Psoas muscle (tissue), 8 donors: ENCODE measurements at places on chromosomes 2 and 18. TPM values are rescaled to one million over a fixed set of nuclear protein-coding genes. Genes with fewer than 3 reads are reported as not detected.

DNA sequence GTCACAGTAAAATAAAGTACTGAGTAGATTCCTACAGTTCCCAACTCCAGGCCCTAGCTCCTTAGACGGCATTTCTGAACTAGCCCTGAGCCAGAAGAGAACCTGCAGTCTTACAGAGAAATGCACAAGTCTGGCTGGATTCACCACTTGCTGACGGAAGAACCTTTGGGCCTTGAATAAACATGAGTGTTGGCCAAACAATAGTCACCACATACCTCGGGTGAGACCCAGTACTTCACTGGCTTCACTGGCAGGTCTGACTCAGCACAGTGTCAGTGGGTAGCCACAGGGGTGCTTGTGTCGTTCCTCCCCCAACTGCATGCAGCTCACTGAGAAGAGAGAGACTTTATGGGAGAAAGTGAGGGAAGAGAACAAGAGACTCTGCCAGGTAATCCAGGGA is 88.9 kb downstream of the TMEM185B start:
- no peak for DNase-seq

DNA sequence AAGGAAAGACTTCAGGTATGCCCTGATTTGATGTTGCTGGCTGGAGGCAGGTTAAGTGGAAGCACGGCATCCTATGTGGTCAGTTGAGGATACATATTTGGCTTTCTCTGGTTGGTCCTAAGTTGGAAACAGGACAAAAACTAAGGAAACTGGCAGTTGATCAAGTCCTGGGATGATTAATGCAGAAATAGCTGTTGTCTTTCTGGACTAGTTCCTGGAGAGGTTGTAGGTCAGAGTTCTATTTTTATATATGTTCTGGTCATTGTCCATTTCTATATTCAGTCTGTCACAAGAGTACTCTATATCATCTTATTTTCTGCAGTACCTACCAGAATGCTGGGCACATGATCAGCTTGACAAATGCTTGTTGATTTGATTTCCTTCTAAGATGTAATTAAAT is 4.0 kb upstream of the SLC35F5 start:
- DNase-seq = no peak

GRCh38 chr2:168679081-168679480 is 123.4 kb upstream of the NOSTRIN start:
- no peak for DNase-seq

DNA sequence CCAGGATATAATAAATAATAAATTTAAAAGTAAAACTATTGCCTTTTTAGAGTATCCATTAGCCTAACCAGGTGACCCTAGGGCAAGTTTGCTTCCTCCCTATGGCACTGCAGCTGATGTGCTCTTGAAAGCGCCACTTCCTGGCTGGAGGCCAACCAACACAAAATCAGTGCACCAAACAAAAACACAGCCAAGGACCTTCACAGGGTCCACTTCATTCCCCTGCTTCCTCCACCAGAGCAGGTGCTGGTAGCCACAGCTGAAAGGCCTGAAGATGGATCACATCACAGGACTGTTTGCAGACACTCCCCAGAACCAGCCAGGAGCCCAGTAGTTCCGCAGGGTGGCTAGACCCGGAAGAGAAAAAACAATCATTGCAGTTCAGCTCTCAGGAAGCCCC is 108.8 kb downstream of the TWIST2 start:
- DNase-seq = no peak

- no peak for DNase-seq
Observed at GRCh38 chr2:67974559-67975430, 88.0 kb downstream of the C1D start.

- peak; percentile 81 for DNase-seq
Observed at GRCh38 chr2:73112913-73113854, at the start of gene RAB11FIP5. RAB11FIP5 (minus strand) TSS chr2:73112948; CDS start chr2:73112777, 171 bp downstream.

DNA sequence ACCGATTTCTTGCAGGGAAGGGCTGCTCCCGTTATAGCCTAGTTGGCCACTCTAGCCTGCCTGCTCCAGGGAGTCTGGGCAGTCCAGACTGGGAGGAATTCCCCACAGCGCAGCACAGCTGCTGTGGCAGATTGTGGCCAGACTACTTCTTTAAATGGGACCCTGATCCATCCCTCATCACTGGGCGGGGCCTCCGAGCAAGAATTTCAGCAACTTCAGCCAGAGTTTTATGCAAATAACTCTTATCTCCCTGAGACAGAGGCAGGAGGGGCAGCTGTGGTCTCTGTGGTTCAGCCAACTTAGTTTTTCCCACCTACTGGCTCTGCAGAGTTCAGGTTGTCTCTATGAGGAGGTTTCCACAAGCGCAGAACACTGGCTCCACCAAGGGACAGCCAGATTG is 1583.2 kb downstream of the SUCLG1 start:
- no peak for DNase-seq

DNA sequence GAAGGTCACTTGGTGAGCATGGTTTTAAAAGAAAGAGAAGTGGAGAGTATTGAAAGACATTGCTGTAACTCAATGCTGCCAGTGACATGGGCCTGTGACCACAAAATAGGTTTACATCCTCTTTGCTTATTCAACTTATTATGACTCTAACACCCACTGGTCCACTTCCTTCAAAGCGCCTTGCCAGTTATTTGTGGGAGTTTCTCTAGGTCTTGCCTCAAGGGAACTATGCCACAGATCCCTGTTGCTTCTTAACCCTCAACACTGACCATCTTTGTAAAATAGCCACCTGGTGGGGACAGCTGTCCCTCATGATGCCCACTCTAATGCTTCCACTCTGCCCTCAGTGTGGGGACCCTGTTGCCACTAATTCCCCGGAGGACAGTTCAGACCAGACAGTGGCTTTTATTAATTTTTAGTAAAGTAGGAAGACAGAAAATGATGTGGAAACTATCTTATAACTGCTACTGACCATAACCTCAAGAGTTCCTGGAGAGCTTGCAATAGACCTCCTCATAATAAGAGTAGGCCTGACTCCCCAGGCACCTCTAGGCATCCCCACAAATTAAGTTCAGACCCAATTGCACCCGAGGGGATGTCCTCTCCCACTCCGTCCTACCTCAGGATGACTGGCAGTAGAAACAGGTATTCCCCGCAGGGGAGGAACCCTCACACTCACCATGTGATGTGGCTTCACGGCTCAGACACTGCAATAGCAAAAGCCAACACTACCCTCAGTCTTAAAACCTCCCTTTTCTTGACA is 31.3 kb upstream of the SLC25A52 start:
- DNase-seq = no peak

DNA sequence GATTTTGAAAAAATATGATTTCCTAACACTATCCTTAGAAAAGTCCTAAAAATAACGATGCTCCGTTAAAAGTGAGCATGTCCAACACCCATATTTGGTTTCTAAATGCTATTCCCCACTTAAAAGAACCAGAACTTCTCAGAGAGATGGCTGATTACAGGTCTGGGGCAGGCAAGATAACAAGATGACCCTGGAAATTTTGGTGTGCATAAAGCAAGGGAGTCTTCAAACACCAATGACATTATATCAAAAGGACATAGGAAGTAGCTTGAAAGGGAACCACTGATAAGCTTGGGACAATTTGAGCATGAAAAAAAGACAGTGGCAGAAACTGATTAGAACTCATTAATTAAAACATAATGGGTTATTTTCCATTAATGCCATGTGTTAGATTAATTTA is 17.9 kb downstream of the STK17B start:
- DNase-seq = no peak

Gene RAD51AP2
- polyA plus RNA-seq = not detected

Gene TRMT61B
- 12.4 TPM for polyA plus RNA-seq

Gene POMC
- 3.3 TPM for polyA plus RNA-seq

Gene GALNT5
- under 0.01 TPM for polyA plus RNA-seq

Gene RGPD3
- polyA plus RNA-seq = 0.35 TPM

Gene ID2
- polyA plus RNA-seq = 19.5 TPM

Gene NLRC4
- polyA plus RNA-seq = 0.19 TPM

Gene CXCR1
- polyA plus RNA-seq = not detected

Gene PLGLB2
- polyA plus RNA-seq = 1.3 TPM

Gene CEP76
- 6.4 TPM for polyA plus RNA-seq

Gene MDH1
- polyA plus RNA-seq = 386 TPM
